ENCODE measurements at places on chromosomes 1 and 21.

DNA sequence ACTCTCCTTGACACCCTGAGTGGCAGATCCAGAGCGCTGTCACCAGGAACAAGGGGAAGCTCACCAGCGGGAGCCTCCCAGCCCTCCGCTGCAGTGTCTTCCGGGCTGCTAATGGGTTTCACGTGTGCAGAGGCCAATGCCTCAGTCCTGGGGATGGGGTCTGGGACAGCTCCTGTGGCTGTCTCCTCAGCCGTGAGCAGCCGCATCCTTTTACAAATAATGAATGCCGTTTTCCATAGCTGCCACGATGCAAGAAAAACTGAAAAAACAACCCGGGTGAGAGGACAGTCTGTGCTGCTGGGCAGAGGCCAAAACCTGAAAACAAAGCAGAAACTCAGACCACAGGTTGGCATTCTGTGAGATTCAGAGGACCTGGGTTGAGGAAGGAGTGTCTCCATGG, 212.2 kb upstream of the RAB4A start:
- no peak for DNase-seq

DNA sequence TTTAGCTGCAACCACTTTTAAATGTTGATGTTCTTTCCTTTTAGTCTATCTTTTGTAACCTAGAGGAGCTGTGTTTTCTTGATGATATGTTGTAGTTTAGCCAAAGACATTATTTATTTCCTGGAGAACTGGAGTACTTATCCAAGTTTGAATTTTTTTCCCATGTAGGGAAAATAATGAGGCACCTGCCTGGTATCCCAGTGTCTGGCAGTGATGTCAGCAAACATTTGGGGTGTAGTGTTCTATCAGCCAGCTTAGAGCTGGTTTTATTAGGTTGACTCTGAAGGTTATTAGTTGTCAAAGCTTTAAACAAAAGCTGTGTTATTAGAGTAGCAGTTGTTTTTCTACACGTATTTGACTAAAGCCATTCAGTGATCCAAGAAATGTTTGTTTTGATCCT, 3.2 kb downstream of the CTPS1 start:
- no peak for DNase-seq

- DNase-seq: peak; percentile 30
Observed at GRCh38 chr21:29295066-29295650, 3.6 kb upstream of the BACH1 start.

DNA sequence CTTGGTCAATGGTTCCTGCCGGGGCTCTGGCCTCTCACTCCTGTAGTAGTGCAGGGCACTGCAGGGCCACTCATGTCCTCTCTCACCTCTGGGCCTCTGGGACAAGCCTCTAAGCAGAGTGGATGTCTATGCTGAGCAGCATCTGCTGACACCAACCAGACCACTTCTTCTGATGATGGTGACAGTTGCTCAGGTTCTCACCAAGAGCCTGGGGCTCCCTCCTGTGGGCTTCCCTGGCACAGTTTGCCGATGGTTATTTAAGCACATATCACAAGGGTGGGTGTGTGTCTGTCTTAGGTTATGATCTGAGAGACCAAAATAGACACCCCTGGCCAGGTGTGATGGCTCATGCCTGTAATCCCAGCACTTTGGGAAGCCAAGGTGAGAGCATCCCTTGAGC, 17.4 kb upstream of the GPR137B start:
- DNase-seq: no peak

GRCh38 chr21:42708107-42708506, 54.7 kb downstream of the PDE9A start:
- no peak for DNase-seq

GRCh38 chr1:223524930-223525451, 131.8 kb downstream of the CCDC185 start:
- no peak for DNase-seq

DNA sequence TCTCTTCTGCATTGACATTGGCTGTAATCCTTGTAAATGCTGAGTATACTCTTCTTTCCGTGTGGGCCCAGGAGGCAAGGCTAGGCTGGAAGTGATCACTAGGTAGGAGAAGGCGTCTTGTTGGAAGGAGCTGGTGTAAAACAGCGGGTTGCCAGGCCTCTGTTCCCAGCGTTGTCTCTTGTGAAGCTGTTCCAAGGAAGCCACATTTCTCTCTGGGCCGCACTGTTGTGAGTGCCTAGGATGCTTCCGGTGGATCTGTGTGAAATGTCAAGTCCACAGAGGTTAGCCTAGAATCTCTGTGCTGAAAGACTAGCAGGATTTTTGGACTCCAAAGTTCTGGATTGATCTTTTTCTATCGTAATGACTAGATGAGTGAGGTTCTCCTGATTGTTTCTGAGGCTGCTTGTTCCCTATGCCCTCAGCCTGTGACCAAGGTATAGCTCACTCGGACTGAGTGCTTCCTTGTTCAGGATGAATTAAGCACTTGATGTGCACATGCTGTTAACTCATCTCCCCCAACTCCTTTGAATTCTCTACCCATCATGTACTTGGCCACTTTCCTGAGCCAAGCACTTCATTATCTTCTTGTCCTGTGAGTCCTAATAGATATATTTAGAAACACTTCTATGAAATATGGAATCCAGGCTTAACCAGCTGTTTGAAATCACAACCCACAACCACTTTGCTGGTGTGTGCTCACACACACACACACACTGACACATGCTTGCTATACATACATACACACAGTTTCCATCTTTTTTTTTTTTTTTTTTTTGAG, 63.3 kb downstream of the PBX1 start:
- DNase-seq: no peak

DNA sequence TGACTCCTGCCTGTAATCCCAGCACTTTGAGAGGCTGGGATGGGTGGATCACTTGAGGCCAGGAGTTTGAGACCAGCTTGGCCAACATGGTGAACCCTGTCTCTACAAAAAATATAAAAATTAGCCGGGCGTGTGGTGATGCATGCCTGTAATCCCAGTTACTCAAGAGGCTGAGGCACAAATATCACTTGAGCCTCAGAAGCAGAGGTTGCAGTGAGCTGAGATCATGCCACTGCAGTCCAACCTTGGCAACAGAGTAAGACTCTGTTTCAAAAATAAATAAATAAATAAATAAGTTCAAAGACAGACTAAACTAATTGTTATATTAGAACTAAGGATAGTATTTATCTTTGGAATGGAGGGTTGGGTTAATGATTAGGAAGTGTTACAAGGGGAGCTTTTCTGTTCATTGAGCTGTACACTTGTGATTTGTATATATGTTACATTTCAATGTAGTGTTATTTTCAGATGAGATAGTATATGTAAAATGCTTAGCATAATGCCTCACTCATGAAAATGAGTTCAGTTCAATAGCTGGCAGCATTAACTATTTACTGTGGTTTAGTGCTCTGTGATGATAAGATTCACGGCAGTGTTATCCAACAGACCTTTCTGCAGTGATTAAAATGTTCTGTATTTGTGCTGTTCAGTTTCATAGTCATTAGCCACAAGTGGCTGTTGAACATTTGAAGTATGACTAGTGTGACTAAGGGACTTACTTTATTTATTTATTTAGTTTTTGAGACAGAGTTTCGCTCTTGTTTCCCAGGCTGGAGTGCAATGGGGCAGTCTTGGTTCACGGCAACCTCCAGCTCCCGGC, 47.7 kb downstream of the OSBPL9 start:
- DNase-seq: no peak

DNA sequence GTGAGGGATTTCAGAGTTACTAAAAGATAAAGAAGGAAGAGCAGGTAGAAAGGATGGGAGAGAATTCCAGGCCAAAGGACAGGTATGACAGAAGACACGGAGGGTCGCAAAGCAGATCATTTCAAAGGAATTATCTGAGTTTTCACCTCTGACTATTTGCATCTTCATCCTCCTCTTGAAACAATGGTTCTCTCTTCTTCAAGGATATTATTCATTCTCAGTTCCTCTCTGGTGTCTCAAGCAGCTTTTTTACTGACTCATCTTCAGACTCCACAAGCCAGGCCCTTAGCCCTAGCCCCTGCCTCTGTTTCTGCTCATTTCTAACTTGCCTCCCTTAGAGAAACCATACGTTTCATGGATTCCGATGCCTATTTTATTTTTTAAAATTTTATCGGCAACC, 15.0 kb downstream of the DDX59 start:
- DNase-seq: no peak

- DNase-seq: no peak
Observed at GRCh38 chr1:174197547-174197946, 38.2 kb downstream of the RABGAP1L start.

- DNase-seq: no peak
Observed at GRCh38 chr1:81703756-81704463, 96.8 kb upstream of the ADGRL2 start.

- DNase-seq: no peak
Observed at GRCh38 chr21:39400173-39400572, 45.4 kb downstream of the LCA5L start.

GRCh38 chr21:42348762-42349161, 2.0 kb downstream of the TFF2 start:
- no peak for DNase-seq

- no peak for DNase-seq
Observed at GRCh38 chr1:36911561-36912364, 122.6 kb downstream of the GRIK3 start.

- DNase-seq: no peak
Observed at GRCh38 chr21:36851121-36851520, 115.3 kb downstream of the HLCS start.

GRCh38 chr1:204204944-204205343, 8.7 kb upstream of the KISS1 start:
- no peak for DNase-seq

GRCh38 chr1:33014464-33015163, 22.1 kb downstream of the AK2 start:
- DNase-seq: no peak

- DNase-seq: no peak
Observed at GRCh38 chr21:28938726-28939125, 54.0 kb downstream of the LTN1 start.

DNA sequence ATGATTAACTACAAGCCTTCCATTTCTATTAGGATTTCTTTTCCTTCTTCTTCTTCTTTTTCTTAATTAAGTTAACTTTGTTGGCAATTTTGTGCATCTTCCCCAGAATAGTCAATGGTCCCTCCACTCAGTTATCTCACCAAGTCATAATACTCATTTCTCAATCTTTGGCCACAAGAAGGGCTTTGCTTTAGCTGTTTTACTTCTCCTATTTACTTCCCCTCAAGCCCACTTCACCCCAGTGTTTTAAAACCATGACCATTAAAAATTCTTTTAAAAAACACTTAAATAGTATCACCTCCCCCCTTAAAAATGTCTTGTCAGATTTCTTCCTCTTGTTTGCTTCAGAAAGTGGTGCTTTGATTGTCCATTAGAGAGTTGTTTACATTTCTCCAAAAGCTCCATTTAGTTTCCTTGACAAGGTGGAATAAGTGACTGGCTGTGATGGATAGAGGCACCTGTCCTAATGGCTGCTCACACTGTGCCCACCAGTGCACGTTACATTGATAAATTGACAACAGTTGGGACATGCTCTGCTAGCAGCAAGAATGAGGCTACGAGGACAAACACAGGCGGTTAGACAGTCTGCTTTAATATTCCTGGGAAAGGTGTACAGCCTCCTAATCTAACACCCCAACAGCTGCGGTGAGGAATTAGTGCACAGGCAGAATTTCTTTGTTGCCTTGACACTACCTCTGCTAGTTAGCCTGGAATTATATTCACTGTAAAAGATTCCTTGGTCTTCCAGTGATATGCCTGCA, 354.7 kb downstream of the LMO4 start:
- no peak for DNase-seq

Measured in effector CD8-positive, alpha-beta T cell (primary cell).